NCI-H2107 (cell line): ENCODE measurements at places on chromosomes 2 and 18.

DNA sequence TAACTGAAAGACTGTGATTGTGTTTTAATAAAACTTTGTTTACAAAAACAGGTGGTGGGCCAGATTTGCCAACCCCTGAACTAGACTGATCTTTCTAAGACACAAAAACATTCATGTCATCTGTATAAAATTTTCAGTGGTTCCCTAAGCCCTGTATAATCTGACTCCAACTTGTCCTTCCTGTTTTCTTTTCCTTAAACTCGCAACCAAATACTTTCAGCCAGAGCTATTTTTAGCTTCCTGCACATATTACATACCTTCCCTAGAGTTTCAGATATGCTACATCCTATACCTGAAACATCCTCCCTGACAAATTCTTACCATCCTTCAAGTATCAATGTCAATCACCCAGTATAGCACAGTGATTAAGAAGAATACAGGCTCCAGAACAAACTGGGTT lies 4.8 kb downstream of the GCFC2 start:
- no peak for DNase-seq

GRCh38 chr2:223109341-223109740 lies 57.4 kb downstream of the KCNE4 start:
- no peak for DNase-seq

GRCh38 chr2:161039071-161039470 lies 121.2 kb upstream of the TANK start:
- no peak for DNase-seq

- DNase-seq = no peak
These were observed 590.3 kb upstream of the CHAC2 start for GRCh38 chr2:53177327-53177726.

DNA sequence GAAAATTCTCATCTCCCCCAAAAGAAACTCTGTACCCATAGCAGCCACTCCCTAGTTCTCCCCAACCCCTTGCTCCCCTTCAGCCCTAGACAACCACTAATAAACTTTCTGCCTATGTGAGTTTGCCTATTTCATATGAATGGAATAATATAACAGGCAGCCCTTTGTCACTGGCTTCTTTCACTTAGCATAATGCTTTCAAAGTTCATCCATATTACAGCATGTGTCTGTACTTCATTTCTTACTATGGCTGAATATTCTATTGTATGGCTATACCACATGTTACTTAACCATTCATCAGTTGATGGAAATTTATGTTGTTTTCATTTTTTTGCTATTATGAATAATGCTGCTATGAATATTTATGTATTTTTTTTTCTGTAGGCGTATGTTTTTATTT lies 442.9 kb downstream of the SLC4A3 start:
- no peak for DNase-seq

- no peak for DNase-seq
These were observed 1402.0 kb upstream of the PIK3C3 start for GRCh38 chr18:40553029-40553428.

DNA sequence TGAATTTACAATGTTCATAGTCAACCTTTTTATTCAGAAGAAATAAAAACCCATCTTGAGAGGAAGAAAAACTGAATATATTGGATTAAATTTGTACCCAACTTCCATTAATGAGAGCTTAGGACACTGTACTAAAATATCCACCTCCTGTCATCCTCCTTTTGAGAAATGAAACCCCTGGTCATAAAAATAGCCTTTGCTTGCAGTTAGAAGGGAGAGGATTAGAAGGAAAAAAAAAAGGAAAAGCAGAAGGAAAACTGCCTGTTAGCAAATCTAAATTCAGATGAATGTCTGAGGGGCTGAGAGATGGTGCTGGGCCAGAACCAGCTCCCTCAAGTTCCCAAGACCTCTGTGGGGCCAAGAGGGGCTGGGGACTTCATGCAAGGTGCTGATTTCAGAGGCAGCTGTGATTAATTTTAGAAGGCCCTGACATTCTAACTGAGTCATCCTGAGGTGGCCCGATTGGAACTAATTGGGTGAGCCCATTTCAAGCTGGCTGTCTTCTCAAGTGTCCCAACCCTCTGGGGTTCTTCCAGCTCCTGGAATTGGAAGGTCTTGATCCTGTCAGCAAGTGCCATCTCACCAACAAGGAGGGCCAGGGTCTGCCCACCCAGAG lies 38.4 kb upstream of the BIN1 start:
- no peak for DNase-seq

GRCh38 chr18:54382076-54382475 lies 24.4 kb downstream of the C18orf54 start:
- no peak for DNase-seq

GRCh38 chr2:27445615-27446014 lies 3.4 kb downstream of the KRTCAP3 start:
- DNase-seq = no peak

DNA sequence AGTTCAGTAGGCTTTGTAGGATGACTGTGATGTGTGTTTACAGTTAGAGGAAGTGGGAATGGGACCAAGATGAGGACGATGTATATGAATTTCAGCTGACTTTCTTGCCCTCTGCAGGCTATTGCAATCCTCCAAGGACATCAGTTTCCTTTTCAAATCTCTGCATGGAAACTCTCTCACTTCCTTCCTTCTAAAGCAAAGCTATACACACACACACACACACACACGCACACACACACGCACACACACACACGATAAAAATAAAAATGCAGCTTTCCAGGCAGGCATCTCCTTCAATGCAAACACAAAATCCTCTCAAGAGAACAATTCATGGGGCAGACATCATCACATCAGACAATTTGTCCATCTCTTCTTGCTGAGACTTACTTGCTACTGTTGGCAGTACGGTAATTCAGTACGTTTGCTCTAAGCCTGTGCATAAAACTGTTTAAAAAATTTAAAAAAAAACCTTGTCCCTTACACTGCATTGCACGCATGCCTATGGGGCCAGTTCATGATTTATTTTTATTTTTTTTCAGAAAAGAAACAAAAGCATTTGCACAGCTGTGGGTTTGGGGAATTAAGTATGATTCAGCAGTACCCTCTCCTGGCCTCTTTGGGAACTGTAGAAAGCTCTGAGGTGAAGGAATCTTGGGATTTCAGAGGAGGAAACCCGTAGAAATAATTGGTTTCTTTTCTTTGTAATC lies 27.1 kb upstream of the ICOS start:
- no peak for DNase-seq

- DNase-seq = no peak
These were observed 33.7 kb downstream of the SLC9A4 start for GRCh38 chr2:102506743-102507142.

- no peak for DNase-seq
These were observed 297.1 kb downstream of the ARHGAP15 start for GRCh38 chr2:143426296-143426695.

- no peak for DNase-seq
These were observed 12.2 kb downstream of the DOK1 start for GRCh38 chr2:74566754-74567085.

DNA sequence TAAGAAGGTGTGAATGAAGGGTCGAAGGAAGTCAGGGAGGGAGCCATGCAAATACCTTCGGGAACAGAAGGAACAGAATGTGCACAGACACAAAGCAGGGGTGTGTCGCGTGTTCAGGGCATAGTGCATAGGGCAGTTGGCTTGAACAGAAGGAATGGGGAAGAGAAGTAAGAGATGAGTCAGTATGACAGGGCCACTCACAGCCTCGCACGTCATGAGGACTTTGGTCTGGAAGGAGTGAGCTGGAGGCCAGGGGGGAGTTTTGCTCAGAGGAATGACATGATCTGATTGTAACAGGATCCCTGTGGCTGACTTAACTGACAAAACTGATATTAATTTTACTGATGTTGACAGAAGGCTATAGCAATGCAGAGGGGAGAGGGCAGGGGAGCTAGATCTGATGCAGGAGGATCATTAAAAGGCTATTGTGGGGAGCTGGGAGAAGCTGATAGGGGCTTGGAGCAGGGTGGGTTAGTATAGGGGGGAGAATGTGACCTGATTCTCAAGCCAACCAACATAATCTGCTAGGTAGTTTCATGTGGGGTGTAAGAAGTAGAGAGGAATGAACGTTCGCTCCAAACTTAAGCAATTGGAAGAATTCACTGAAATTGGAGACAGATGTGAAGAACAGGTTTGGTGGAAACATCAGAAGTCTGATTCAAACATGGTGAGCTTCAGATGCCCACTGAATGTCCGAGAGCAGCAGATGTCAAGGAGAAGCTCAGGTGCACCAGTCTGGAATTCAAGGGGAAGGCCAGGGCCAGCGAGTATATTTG lies 60.4 kb upstream of the COPS8 start:
- no peak for DNase-seq

DNA sequence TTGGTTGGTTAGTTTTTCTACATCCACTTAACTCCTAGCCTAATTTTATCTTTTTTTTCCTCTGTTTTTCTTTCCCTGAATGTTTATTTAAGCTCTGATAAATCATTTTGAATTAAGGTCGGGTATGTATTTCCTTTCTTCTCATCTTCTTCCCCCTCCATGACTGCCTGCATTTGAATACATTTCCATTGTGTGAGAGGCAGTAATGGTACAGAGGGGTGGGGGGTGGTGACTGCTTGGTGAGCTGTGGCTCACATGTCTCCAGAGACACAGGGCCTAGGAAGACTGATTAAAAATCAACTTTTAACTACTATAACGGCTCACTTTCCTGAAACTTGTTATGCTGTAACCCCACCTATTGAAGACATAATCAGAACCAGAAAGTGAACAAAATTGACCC lies 58.0 kb downstream of the NEDD4L start:
- DNase-seq = no peak

DNA sequence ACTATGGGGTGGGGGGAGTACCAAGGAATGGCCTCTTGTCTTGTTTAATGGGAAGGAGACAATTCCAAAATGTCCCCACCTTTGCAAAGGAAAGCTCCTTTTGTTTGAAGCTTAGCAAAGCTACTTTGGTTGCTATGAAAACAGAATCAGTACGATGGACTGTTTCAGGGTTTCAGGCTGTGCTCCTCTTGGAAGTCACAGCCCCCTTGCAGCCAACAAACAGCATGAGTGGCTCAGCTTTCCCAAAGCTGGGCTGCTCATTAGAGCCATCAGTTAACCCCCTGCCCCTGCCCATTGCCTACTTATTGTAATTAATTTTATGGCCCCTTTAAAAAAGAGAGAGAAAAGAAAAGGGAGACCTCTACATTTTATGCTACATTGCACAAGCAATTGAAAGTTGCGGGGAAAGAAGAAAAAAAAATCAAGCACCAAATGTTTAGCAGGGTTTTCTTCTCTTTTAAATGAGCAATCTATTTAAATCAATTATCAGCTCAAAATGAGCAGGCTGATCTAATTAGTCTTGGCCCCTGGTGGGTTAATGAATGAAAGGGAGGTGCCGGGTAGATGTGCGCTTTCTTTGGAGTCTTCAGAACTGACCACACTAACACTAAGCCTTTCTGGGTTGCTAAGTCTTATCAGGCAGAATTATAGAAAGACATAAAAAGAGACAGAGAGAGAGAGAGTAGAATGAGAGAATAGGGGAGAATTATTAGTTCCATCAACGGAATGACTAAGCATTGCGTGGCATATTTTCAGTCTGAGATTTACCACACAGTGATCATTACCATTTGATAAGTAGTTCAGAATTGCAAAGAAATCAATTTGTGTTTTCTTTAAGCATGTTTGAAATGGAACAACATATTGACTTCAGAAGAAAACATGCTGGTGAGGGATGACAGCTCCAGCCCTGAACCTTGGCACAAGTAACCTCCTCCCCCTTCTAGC lies 284.9 kb downstream of the INSIG2 start:
- DNase-seq = no peak

DNA sequence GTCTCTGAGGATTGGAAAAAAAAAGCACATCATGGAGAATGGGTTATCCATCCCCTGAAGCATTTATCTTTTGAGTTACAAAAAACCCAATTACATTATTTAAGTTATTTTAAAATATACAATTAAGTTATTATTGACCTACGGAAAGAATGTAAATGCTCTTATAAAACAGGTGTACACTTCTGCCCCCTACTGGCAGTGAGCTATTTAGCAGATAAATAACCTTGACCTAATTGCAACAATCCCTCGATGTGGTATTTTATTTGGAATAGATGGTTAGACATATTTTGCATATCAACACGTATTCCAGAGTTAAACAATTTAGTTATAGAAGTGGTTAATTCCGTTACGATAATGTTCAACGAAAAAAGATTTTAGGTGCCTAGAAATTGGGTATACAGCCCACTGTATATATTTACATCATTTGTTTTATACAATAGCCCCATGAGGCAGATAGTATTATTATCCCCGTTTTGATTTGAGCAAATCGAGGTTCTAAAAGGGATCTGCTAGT lies 9.1 kb upstream of the DAW1 start:
- DNase-seq = no peak

DNA sequence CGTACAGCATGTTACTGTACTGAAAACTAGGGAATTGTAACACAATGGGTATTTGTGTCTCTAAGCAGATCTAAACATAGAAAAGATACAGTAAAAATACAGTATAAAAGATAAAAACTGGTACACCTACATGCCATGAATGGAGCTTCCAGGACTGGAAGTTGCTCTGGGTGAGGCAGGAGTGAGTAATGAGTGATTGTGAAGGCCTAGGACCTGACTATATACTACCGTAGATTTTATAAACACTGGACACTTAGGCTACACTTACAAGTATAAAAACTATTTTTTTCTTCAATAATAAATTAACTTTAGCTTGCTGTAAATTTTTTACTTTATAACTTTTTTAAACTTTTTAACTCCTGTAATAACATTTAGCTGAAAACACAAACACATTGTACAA lies 324.4 kb upstream of the TNP1 start:
- no peak for DNase-seq

GRCh38 chr2:134402410-134402809 lies 148.5 kb downstream of the MGAT5 start:
- no peak for DNase-seq

DNA sequence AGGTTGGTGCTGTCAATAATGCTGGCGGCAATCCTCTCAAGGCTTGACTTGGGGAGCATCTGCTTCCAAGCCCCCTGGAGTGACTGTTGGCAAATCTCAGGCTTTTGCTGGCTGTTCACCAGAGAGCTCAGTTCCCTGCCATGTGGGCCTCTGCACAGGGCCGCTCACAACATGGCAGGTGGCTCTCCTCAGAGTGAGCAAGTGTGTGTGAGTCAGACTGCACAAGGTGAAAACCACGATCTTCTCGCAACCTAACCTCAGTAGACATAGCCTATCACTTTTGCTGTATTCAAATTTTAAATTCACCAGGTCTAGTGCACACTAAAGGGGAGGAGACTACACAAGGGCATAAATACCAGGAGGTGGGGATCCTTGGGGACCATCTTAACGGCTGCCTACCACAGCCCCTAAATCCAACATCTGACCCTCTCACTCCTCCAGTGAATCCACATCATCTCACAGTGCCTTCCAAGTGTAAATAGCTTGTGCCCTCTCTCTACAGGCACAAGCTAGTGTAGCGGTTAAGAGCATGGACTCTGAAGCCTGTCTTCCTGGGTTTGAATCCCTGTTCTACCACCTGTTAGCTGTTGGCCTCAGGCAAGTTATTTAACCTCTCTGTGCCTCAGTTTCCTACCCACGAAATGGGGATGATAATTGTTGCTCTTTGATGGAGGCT lies 187.7 kb upstream of the CXCR4 start:
- DNase-seq = no peak

GRCh38 chr2:96374211-96374951 lies 38.8 kb downstream of the NCAPH start:
- peak; percentile 64 for DNase-seq
